ENCODE measurements at places on chromosomes 13 and 19.

GRCh38 chr19:32901504-32902161 is 32.1 kb upstream of the SLC7A9 start:
- no peak for DNase-seq

- no peak for DNase-seq
Observed at GRCh38 chr13:68347220-68347619, 1117.1 kb upstream of the PCDH9 start.

- no peak for DNase-seq
Observed at GRCh38 chr19:31113293-31113692, 235.9 kb downstream of the TSHZ3 start.

GRCh38 chr19:36100476-36100875 is 10.5 kb upstream of the OVOL3 start:
- no peak for DNase-seq

GRCh38 chr19:38718747-38719543 is 25.3 kb downstream of the CAPN12 start:
- DNase-seq, result no peak

DNA sequence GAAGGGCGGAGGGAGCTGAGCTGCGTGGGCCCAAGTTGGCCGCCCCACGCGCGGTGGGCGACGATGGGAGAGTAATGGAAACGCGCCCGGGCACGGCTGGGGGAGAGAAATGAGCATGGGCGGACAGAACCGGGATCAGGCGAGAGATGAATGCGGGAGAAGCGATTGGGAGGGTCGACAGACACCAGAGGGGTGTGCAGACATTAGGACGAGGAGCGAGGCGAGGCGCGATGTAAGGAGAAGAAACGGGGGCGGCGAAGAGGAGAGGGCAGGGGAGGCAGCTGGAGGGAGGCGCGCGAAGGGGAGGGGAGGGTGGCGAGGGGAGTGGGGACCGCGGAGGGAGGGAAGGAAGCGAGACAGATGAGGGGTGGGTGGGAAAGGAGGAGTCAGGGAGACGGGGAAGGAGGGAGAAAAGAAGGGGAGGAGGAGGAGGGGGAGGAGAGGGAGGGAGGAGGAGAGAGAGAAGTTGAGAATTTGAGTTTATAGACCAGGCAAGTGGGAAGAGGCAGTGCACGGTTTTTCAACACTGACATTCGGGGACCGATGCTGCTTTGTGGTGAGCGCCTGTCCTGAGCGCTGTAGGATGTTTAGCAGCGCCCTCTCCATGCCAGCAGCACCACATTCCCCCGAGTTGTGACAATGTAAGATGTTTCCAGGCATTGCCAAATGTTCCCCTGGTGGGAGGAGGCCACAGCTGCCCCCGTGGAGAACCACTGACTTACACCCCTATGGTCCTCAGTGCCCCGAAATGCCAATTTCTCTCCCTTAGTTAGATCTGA is at the start of gene SHISA7:
Gene SHISA7 (minus strand): TSS at position 256 of the 779 bp plus-strand sequence. CDS start 437 bp downstream, outside the sequence.
- no peak for DNase-seq

DNA sequence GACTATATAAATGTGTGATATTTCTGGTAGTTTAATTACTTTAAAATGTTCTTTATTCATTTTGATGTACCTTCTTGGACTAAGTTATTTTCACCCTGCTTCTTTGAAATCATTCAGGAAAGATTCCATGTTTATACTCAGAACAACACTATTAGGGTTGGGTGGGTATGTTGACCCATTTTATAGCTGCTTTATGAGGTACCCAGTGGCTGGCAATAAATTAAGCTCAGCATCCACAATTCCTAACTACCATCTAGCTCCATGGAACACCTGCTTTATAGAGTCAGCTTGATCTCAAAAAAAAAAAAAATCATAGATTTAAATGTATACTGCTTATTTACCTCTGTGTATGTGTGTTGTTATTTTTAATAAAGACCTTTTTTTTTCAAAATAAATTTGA is 78.9 kb upstream of the ZNF91 start:
- no peak for DNase-seq

GRCh38 chr19:29329460-29330134 is 116.6 kb upstream of the UQCRFS1 start:
- DNase-seq, result no peak

DNA sequence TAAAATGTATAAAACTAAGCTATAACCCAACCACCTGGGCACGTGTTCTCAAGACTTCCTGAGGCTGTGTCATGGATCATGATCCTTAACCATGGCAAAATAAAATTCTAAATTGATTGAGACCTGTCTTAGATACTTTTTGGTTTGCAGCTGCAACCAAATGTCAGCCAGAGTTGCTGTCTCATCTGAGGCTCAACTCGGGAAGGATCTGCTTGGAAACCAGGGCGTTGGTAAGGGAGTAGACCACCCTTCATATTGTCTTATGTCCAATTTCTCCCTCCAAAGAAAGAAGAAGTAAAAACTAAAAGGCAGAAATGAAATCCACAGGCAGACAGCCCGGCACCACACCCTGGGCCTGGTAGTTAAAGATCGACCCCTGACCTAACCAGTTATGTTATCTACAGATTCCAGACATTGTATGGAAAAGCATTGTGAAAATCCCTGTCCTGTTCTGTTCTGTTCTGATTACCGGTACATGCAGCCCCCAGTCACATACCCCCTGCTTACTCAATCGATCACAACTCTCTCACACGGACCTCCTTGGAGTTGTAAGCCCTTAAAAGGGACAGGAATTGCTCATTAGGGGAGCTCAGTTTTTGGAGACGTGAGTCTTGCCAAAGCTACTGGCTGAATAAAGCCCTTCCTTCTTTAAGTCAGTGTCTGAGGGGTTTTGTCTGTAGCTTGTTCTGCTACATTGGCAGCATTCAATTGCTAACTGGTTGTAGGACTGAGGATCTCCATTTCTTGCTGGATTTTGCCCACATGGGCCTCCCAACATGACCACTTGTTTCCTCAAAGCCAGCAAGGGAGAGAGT is 22.9 kb upstream of the IGSF23 start:
- DNase-seq, result no peak

- no peak for DNase-seq
Observed at GRCh38 chr19:56117376-56117884, 3.7 kb downstream of the ZNF787 start.

DNA sequence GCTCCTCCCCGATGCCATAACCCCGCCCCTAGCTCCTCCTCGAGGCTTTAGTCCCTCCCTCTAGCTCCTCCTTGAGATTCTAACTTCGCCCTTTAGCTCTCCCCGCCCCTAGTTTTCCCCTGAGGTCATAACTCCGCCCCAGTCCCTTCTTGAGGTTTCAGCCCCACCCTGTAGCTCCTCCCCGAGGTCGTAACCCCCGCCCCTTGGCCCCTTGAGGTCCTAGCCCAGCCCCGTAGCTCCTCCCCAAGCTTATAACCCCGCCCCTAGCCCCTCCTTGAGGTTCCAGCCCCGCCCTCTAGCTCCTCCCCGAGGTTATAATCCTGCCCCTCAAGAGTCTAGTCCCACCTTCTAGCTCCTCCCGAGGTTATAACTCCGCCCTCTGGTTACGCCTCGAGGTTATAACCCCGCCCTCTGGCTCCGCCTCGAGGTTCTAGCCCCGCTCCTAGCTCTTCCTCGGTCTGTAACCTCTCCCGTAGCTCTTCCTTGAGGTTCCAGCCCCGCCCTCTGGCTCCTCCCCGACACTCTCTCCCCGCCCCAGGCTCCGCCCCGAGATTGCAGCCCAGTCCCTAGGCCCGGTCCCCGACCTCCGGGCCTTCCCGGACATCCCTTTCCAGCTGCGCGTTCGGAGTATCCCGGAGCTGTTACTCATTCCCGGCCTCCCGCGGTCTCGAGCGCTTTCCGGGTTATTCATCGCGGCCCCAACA is 1.4 kb downstream of the PLAUR start:
- peak; percentile 82 for DNase-seq

DNA sequence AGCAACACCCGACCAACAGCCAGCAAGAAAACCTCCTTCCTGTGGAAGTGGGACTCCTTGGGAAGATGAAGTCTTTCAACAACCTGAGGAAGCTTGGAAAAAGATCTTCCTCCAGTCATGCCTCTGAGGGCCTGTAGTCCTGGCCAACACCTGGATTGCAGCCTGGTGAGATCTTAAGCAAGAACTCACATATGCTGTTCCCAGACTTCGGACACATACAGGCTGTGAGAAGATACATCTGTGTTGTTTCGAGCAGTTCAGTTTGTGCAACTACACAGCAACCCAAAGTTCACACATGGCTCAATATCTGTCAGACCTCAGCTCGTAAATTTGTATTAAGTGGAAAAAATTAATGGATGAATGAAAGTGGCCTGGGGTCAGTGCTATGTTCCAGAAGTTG is 65.1 kb upstream of the UBAC2 start:
- no peak for DNase-seq

- no peak for DNase-seq
Observed at GRCh38 chr19:23905771-23906170, 8.9 kb upstream of the ZNF726 start.

DNA sequence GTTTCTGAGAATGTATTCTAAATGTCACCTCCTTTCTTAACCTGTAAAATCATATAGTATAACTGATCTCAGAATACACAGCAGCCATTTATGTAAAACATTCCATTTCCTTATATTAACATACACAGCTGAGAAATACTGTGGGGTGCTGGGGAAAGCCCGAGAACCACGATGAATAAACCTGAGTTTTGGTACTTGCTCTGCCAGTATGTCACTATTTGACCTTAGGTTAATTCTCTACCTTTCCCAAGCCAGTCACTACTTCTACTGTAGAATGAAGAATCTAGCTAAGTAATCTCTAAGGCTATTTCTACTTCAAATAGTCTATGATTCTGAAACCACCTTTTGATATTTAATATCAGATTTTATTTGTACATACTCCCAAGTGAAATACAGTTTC is 173.7 kb downstream of the TBC1D4 start:
- DNase-seq, result no peak

DNA sequence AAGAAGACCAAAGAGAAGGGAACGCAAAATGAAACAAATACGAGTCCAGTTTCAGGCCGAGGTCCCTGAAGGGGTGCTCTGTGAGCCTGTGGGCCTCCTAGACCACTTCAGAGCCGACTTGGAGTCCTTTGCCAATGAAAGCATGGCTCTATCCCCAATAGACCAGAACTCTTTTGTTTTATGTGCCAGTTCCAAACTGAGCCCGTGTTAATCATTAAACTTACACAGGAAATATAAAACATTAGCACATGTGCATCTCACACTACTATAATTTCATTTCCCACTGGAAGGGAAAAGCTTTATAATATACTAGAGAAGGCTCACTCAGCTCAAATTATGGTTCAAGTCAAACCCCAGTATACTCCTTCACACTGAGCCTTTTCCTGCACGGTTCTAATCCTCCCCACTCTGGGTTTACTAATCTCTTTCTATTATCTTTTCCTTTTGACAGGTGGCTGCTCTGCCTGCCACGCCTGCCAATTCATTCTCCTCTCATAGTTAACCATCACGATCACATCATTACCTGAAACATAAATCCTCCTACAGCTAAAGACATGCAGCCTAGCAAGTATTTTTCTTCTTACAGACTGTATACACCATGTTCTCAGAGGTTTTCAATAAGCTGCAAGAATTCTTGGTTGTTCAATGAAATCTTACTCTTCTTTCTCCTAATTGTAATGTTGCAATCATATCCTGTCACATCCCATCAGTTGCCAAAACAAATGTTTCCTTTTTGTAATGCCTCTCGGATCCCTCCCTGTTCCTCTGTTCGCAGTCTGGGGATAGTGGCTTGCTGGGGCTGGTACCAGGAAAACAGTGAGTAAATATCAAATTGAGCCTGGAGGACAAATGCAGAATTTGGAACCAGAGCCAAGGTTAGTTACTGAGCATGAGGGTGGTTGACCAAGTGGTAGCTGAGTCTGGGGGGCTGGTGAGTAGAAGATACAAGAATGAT is 18.8 kb upstream of the WASF3 start:
- no peak for DNase-seq

GRCh38 chr13:30114571-30115256 is 192.6 kb downstream of the KATNAL1 start:
- peak; percentile 86 for DNase-seq

DNA sequence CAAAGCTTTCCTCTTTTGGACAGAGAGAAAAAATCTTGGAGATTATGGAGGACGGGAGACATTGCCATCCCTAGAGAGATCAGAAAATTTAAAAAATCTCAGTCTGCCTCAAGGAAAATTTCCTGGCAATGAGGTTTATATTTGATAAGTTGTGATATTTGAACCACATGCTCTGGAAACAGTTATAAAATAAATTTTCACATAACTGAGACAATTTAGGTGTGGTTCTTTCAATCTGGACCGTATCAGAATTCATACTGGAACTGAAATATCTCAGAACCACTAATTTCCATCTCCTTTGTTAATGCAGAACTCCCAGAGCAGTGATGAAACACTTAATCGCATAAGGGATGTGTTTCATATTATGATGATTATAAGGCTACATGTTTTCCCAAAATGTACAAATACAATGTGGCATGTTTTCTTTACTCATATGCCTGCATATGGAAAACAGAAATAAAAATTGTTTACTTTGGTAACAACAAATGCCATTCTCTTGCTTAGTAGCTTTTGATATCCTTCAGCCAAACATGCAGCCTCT is 13.7 kb downstream of the UBE2L5 start:
- no peak for DNase-seq

DNA sequence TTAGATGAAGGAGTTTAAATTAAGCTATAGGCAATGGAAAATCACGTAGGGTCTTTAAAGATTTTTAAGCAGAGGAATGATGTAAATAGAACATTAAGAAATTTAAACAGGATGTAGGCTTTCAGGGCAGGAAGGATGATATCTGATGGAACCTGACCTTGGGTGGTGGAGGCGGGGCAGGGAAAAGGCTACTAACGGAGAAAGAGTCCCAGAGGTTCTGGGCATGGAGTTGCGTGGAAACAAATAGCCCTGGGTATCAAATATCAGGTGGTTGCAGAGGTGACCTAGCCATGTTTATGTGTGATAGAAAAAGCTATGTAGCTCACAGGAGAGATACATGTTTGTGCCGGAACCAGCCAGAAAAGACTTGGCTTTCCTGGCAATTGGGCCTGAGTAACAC is 7.8 kb upstream of the CDK8 start:
- DNase-seq, result no peak

- DNase-seq, result no peak
Observed at GRCh38 chr13:93690139-93690538, 463.5 kb downstream of the GPC6 start.

DNA sequence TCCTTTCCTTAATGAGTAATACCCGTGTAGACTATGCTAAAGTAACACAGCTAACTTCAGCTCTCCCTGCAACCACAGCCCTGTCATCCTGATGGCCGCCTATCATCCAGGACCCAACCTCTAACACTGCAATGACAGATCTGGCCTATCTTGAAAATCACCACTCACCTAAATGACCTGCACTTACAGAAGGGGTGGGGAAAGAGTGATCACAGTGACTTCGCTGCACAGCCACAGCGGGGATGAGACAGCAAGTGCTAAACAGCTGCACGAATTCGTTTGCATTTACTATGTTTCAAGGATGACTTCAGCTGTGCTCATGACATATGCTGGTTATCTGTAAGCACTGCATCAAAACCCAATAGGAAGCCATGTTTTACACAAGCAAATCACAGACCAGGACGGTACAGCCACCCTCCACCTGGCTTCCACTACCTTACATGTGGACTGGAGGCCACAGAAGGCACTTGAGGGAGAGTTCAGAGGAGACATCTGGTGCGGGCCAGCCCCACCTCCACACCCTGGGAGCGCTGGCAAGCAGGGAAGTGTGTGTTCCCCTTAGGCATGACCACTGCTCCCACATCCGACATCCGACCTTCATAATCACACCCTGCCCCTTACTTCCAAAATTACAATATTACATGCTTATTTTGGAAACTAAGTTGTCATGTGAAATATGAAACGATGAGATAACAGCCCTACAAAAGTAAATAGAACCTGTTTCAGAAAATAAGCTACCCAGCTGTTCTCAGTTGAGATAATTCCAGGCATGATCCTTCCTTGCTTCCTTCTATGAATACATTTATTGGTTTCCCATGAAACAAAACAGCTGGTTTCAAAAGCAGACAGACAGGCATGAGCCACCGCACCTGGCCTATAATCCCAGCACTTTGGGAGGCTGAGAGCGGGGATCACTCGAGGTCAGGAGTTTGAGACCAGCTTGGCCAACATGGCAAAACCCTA is 95.7 kb downstream of the STK24 start:
- no peak for DNase-seq

Measured in activated T-helper 1 cell treated with Interleukin-2 at 50 U/mL for 16 hours (primary cell).